Tracheal epithelial cell (primary cell): ENCODE measurements at places on chromosomes 13 and 19. TPM values are rescaled to one million over a fixed set of nuclear protein-coding genes. Genes with fewer than 3 reads are reported as not detected.

ADGRE2 gene
- total RNA-seq, result 0.21 and 0.48 TPM in 2 replicates

ZNF571 gene
- total RNA-seq, result 3.6 and 4.9 TPM in 2 replicates

WASF3 gene
- 3.1 and 6.8 TPM in 2 replicates for total RNA-seq

MTRF1 gene
- total RNA-seq, result 16.9 and 23.2 TPM in 2 replicates

HIPK4 gene
- total RNA-seq, result not detected in 2 replicates

POMP gene
- total RNA-seq, result 70.5 and 86.0 TPM in 2 replicates

BEST2 gene
- total RNA-seq, result not detected in 2 replicates

KIR3DL2 gene
- total RNA-seq, result not detected in 2 replicates

CEACAM4 gene
- total RNA-seq, result not detected in 2 replicates

MIA gene
- 0.24 and 0.64 TPM in 2 replicates for total RNA-seq

KIR2DL4 gene
- not detected in 2 replicates for total RNA-seq

PRSS57 gene
- not detected in 2 replicates for total RNA-seq

CCNA1 gene
- 34.2 and 61.6 TPM in 2 replicates for total RNA-seq

RNASEH2B gene
- total RNA-seq, result 41.0 and 46.5 TPM in 2 replicates

IGSF23 gene
- 0.48 TPM in 1 of 2 replicates, not detected in the other for total RNA-seq

C19orf67 gene
- 0.48 TPM in 1 of 2 replicates, not detected in the other for total RNA-seq

ACTL9 gene
- total RNA-seq, result not detected in 2 replicates

SIRT2 gene
- 68.8 and 74.9 TPM in 2 replicates for total RNA-seq

PPFIA3 gene
- 0.85 and 2.9 TPM in 2 replicates for total RNA-seq

PRKCG gene
- total RNA-seq, result under 0.01 TPM in 1 of 2 replicates, not detected in the other

TEX29 gene
- total RNA-seq, result not detected in 2 replicates

RYR1 gene
- 0.48 and 5.5 TPM in 2 replicates for total RNA-seq
